ENCODE measurements at places on chromosomes 16 and 17.

- no peak for DNase-seq
These were observed 4.2 kb downstream of the MYH13 start for GRCh38 chr17:10368561-10368960.

- DNase-seq, result no peak
These were observed 18.1 kb downstream of the SPATA32 start for GRCh38 chr17:45243750-45244149.

DNA sequence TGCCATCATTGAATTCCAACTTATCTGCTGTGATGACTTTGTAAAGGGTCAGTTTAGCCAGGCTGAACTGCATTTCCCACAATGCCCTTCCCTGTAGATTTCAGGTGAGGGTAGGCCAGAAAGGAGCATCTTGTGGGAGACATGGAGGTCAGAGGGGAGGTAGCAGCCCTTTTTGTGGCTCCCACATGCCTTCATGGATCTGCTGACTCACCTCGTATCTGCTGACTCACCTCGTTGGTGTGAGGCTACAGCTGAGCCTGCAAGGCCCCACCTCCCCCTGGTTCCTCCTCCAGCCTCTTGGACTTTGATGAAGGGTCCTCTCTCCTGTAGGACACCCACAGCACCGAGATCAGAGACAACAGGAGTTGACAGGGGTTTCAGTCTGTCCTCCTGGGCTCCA, 102.5 kb downstream of the SALL1 start:
- no peak for DNase-seq

DNA sequence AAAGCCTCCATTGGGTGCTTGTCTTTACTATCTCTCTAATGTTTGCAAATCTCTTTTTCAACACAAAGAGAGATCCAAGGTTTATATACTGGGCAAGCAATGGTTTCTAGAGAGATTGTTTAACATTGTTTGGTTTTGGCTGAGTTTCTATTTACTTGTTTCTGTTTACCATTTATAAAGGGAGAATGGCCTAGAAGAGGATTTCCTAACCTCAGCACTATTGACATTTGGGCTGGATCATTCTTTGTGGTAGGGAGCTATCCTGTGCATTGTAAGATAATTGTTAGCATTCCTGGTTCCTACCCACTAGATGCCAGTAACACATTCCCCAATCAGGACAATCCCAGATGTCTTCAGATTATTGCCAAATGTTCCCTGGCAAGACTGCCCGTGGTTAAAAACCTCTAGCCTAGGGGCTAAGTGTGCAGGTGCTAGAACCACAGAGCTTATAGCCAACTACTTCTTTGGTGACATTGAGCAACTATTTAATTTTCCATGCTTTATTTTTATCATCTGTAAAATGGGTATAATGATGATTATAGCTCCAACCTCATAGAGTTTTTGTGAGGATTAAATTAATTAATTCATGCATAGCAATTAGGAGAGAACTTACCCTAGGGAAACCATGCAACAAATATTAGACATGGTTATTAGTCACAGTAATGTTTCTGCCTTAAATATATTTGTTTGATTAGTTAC, 413.9 kb upstream of the MAF start:
- DNase-seq, result no peak

DNA sequence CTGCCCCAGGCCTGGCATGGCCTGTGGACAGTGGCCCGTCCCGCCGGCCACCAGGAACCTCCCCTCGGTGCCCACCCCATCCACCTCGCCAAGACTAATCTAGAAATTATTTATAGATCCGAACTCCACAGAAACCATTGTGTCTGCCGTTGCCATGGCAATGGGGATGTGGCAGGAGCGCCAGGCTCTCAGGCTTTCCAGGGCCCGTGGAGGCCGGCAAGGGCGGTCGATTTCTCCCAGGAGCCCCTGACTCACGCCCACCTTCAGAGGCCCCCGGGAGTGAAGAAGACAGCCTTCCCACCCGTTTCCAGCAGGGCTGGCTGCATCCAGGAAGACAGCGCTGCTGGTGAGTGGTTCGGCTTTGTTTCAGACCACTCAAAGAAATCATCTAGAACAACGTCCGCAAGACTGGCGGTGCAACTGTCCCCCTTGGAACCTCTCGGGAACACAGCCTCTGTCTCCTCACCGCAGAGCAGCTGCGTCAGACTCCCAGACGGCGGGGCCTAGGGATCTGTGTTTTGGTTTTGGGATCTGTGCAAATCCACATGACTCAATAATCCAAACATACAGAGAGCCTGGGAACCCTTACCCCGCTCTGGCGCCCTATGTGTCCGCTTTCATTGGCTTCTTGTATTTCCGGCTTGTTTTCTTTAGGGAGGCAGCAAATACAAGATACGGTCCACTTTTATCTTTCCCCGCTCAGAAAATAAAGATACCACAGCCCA, 48.5 kb upstream of the ZCCHC14 start:
- no peak for DNase-seq

GRCh38 chr17:75010683-75011400, 1.6 kb upstream of the MRPL58 start:
- peak; percentile 50 for DNase-seq

DNA sequence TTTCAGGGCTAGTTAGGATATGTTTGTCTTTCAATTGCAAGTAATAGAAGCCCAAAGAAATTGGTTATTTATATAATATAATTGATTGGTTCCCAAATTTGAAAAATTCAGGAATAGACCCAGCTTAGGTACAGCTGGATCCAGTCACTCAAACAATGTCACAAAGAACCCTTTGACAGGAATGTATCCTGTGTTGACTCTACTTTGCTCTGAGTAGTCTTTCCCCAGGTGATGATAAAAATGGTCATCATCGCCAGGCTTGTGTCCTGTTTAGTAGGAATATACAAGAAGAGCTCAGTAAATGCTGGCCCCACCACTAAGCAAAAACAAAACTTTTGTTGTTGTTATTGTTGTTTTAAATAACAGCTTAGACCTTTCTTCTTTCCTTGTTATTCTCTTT, 35.0 kb downstream of the MAPT start:
- DNase-seq, result no peak

DNA sequence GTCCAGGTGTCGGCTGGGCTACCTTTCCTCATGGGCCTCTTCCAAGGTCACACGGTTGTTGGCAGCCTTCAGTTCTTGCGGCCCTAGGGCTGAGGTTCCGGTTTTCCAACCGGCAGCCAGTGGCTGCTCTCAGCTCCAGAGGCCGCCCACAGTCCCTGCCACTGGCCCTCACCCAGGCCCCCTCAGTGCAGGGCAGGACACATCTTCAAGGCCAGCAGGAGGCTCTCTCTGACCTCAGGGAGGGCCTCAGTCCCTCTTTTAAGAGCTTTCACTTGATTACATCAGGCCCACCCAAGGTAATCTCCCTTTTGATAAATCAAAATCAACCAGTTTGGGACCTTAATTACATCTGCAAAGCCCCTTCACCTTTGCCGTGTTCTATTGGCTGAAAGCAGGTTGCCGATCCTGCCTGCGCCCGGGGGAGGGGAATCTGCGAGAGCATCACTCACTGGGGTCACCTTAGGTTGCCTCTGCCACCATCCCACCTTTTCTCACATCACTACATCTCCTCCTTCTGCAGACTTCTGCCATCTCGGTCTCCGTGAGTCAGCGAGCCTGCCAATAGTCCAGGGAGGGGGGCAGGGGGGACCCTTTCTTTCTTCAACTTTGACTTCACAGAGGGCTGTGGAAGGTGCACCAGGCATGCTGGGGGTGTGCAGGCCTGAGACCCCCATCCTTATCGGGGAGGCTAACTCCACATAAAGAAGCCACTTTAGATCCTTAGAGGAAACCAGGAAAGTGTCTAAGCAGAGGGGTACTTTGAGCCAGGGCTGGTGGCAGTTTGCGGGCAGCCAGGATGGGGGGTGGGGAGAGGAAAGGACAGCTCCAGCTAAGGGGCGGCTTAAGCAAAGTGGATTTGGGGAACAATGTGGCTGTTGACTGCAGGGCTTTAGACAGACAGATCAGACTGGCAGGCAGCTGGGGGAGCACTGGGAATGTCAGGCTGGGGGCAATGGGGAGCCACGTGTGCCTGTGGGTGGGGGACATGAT, 28.8 kb upstream of the NXPH3 start:
- no peak for DNase-seq

DNA sequence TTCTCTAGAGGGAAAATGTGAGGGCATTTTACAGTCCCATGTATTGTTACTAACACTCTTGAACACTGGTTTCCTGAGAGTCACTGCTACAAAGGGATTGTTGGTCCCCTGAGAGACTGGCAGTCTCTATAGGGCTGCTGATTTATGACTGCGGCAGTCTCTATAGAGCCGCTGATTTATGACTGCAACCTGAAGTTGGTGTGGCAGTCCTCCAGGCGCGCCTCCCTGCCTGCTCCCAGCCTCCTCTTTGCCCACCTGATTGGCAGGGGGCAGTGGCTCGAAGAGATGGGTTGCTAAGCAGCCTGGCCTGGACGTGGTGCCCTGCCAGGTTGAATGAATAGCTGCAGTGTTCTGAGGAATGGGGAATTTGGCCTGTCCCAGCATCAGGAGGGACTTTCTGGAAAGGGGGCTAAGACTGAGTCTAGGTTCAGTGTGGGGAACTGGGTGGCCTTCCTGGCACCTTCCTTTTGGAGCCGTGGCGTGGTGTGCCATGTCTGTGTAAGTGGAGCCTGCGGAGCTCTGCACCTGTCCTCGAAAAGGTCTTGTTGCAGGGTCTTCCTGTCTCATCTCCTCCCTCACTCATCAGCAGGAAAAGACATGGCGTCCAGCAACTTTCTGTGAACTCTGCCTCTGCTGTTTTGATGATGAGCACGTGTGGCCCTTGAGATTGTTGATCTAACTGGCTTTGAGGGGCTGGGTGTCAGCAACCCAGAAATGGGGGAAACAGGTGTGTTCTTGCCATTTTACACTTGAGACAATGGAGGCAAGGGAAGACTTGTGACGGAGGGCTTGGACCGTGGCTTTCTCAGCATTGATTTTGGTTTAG, 24.9 kb downstream of the SAP30BP start:
- no peak for DNase-seq

- DNase-seq, result no peak
These were observed 354.6 kb upstream of the MAF start for GRCh38 chr16:79954921-79955705.

DNA sequence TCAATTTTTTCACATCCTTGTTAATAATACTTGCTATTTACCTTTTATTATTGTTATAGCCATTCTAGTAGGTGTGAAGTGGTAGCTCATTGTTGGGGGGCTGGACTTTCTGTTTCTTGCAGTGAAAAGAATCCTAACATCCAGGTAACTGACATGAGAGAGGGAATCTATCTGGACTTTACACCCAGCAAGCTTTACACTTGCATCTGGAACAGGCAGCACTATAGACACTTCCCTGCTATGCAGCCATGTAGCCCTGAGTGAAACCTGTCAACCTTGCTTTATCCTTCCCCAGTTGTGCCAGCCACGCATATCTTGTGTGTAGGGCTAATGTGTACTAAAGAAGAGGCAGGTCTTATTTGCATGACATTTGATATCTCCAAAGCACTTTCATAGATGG, 16.9 kb upstream of the ABCC12 start:
- peak; percentile 61 for DNase-seq

- peak; percentile 27 for DNase-seq
These were observed 1.0 kb upstream of the ABCC12 start for GRCh38 chr16:48156790-48157209.

DNA sequence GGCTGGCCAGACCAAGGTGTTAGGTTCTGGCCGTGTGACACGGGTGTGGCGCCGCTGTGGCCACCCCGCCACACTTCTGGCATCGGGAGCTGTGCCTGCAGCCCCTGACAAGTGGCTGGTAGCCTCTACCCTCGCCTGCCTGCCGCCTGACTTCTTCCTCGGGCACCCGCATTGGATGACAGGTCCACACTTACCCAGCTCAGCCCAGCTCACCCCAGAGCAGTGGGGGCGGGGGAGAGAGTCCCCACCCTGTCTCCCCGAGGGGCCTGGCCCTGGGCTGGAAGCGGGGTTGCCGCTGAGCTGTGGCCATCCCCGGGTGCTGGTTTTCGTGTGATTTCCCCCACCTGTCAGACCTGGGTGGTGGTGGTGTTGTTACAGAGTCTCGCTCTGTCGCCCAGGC, 53.9 kb upstream of the ACSF3 start:
- DNase-seq, result peak; percentile 58

GRCh38 chr17:15181333-15181732, 83.8 kb downstream of the PMP22 start:
- no peak for DNase-seq

DNA sequence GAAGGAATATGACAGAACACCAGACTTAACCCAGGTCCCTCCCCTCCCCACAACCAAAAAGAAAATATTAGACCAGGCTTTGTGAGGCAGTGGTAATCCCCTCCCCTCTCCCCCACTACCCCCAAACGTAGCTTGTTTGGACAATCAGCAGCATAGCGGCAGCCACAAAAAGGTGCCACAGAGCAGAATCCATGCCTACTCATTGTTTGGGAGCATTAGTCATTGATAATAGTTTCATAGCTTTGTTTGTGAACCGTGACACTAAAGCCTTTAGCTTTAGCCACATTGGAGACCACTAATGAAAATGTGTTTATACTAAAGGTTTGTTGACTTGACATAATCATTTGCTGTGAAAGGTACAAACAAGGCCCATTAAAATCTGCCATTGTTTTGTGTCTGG, 65.1 kb downstream of the NUP93 start:
- DNase-seq, result no peak

DNA sequence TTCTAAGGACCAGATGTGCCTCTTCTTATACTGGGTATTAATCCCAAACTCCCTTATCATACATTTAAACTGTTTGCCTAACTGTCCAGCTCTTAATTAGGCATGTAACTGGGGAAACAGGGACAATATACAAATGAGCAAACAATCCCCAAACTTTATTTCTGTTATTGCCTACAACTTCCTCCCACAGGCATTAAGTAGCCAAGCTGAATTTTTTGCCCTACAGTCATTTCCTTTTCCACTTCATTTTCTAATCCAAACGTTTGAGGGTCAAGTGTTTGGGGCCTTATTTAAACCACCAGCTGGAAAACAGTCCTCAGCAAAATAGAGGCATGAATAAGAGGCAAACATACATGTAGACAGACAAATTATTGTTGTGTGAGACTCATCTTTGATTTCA, 77.4 kb upstream of the CCL2 start:
- DNase-seq, result no peak

DNA sequence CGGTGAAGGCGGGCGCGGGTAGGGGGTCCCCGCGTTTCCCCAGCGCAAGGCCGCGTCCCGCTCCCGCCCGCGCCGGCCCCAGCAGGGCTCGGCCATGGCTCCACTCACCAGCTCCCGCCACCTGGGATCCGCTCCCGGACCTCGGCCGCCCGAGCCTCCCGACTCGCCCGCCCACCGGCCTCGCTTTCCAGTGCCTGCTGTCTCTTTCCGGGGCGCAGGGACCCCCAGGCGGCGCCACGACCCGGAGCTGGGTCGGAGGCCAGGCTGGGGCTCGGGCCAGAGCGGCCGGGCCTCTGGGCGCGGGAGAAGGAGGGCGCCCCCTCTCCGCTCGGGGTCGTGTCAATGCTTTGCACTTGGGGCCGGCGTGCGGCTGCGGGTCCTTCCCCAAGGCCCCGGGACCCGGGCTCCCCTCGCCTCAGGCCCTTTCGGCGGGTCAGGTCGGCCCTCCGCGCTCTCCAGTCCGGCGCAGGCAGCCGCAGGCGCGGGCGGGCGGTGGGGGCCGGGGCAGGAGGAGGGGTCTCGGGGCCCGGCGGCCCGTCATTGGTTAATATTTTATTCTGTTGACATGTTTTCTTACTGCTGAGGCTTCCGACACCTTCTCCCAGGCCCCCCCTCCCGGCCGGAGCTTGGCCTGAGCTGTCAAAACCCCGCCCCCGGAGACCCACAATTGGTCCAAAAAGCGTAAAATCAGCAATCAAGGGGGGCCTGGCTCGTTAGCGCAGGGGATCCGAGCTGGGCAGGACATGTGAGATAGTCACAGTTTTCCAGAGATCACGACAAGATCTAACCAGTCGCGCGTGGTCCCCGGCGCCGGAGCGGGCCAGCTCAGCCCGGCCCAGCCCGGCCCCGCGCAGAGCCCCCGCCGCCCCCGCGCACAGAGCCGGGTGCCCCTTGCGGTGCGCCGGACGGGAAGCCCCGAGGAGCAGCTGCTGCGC, at the start of gene TBX2:
Gene TBX2 (plus strand): TSS at position 713 of the 935 bp plus-strand sequence. CDS start 334 bp downstream, outside the sequence.
- no peak for DNase-seq
